Mesothelial cell of epicardium (in vitro differentiated cells): ENCODE measurements at places on chromosomes 13 and 19. TPM values are rescaled to one million over a fixed set of nuclear protein-coding genes. Genes with fewer than 3 reads are reported as not detected.

- no peak for DNase-seq
Observed at GRCh38 chr13:109989686-109990085, 203.3 kb upstream of the IRS2 start.

KLK14 gene
- total RNA-seq, result 0.45 to 0.99 TPM (median 0.47 TPM) in 3 replicates

- DNase-seq, result no peak
Observed at GRCh38 chr13:50171590-50172282, 156.5 kb downstream of the KCNRG start.

CGB8 gene
- total RNA-seq, result 0.29 to 0.31 TPM in 2 of 3 replicates, not detected in the other

DNA sequence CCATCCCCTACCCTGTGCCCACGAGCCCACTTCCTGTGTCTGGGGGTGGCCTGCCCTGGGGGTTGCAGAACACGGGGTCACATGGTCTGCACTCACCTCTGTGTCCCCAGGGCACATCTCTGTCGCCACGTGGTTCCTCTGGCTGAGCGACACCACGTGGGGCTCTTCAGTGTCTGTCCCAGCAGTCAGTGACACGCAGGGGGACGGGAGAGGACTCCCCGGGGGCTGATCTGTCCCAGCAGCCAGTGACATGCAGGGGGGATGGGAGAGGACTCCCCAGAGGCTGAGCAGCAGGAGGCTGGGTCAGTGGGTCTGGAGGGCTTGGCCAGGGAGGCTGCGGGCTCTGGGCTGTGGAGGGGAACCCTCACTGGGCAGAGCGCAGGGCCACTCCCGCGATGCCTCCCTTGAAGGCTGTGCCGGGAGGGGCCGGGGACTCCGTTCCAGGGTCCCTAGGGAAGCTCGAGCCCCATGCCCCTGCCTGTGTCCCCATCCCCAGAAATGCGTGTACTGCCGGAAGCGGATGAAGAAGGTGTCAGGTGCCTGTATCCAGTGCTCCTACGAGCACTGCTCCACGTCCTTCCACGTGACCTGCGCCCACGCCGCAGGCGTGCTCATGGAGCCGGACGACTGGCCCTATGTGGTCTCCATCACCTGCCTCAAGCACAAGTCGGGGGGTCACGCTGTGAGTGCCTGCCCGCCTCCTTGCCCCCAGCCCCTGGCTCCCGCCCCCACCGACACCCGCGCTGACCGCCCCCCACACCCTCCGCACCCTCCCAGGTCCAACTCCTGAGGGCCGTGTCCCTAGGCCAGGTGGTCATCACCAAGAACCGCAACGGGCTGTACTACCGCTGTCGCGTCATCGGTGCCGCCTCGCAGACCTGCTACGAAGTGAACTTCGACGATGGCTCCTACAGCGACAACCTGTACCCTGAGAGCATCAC, 174.8 kb downstream of the KDM4B start:
- no peak for DNase-seq

KCNRG gene
- total RNA-seq, result 0.88 to 1.4 TPM (median 1.3 TPM) in 3 replicates

MFSD12 gene
- total RNA-seq, result 58.3 to 61.1 TPM (median 59.5 TPM) in 3 replicates

PRX gene
- total RNA-seq, result 4.7 to 5.2 TPM (median 5.2 TPM) in 3 replicates

DNA sequence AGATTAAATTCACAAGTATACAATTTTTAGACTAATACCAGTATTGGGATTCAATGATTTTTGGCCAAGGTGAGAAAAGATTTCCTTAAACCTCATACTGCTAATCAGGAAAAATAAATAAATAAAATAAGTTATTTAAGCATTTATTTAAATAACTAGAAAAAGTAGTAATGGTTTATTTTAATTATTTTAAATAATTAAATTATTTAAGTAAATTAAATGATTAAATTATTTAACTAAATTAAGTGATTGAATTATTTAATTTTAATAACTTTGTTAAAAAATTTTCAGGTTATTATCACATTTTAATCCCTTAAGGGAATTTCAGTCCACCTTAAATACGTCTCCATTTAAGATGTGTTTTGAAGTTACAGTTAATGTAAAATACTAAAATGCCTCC, 1831.5 kb upstream of the MIR17HG start:
- no peak for DNase-seq

DNA sequence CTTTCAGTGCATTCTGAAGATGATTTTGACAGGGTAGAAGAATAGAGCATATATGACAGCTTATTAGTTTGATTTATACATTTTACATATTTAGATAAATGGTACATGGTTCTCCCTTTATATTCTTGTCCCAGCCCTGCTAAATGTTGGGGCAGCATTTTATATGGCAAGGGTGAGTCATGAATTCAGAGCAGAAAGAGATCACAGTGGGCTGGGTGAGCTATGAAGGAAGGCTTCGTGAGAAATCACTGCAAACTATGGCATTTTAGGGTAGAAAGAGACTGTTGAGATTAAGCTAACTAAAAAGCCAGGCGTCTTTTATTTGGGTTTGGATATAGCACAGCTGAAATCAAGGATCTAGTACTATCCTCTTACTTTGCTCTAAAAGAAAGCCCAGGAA, 23.9 kb upstream of the METTL21C start:
- DNase-seq, result no peak

DNA sequence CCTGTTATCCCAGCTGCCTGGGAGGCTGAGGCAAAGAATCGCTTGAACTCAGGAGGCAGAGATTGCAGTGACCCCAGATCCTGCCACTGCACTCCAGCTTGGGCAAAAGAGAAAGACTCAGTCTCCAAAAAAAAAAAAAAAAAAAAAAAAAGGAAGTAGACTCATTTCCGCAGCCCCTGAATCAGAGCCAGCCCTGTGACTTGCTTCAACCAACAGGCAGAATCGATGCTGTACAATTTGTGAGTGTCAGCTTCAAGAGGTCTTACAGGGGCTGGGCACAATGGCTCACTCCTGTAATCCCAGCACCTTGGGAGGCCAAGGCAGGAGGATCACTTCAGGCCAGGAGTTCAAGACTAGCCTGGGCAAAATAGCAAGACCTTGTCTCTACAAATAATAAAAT, 12.8 kb downstream of the ANKRD27 start:
- no peak for DNase-seq

DNA sequence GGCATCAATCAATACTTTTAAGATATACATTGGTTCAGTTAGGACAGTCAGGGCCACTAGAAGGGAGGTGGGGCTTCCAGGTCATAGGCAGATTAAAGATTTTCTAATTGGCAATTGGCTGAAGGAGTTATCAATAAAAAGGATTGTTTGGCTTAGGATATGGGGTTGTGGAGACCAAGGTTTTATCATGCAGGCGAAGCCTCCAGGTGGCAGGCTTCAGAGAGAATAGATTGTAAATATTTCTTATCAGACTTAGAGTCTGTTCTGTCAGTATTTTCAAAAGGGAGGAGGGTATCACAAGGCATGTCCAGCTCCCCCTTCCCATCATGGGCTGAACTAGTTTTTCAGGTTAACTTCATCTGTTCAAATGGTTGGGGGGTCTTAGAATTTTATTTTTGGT, 77.4 kb upstream of the FARP1 start:
- DNase-seq, result no peak

RETN gene
- total RNA-seq, result not detected in 3 replicates

- no peak for DNase-seq
Observed at GRCh38 chr13:107034236-107034872, 466.4 kb upstream of the ARGLU1 start.

ZNF112 gene
- 13.0 to 13.6 TPM (median 13.0 TPM) in 3 replicates for total RNA-seq

GRCh38 chr13:112986946-112987681, 18.1 kb downstream of the MCF2L start:
- no peak for DNase-seq

- DNase-seq, result peak; percentile 62
Observed at GRCh38 chr19:38850976-38851621, 1.3 kb upstream of the HNRNPL start.

GRCh38 chr13:52025475-52026245, 1.2 kb downstream of the UTP14C start:
- DNase-seq, result no peak

DNA sequence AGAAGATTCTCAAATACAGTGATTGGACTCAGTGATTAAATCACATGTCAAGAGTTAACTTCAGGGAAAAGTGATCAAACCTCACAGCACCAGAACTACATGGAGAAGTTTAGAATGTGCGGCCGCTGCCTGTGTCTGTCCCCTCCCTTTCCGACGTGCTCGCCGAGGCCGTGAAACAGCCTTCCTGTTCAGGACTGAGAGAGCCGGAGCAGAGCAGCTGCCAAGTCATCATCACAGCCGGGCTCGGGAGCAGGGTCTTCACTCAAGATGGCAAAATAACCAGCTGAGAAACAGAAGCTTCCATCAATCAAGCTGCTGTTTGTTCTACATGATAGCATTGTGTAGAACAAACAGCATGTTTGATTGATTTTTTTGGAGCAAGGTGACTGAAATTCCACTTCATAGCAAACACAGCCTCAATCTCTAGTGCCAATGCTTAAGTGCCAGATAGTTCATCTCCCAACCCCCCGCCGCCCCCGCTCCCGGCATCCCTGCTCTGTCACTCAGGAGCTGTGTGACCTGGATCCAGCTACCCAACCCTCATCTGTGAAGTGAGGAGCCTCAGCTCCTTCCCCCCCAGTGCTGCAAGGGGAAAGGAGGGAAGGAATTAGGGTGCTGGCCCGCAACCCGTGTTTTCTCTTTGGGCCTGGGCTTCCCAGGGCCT, 70.6 kb downstream of the HSPH1 start:
- no peak for DNase-seq

DNA sequence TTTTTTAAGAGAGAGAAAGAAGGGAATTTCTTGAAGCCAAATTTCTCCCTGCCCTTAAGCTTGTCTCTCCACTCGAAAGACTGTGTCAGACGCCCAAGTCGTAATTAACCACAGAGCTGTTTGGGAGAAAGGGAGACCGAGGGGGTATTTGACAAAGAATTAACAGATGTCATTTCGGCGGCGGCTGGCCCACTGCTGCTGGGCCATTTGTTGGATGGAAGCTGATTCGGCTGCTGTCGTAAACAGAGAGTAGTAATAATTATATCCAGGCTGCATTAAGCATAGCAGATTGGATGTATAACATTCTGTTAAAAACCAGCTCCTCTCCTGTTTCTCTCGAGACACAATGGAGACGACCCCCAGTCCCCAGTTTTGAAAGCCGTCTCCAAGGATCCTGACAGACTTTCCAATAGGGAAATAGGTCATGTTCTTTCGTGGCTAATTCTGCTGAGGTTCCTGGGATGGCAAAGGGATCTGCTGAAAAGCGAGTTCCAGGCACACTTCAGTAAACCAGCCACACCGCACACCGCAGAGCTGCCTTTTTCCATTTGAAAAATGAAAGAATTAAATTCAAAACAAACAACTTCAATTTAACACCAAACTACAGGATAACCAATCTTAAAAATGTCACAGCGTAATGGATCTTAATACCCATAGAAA, 71.5 kb downstream of the KCTD15 start:
- peak; percentile 36 for DNase-seq

- DNase-seq, result no peak
Observed at GRCh38 chr19:55540619-55541018, 3.7 kb upstream of the SBK2 start.

DNA sequence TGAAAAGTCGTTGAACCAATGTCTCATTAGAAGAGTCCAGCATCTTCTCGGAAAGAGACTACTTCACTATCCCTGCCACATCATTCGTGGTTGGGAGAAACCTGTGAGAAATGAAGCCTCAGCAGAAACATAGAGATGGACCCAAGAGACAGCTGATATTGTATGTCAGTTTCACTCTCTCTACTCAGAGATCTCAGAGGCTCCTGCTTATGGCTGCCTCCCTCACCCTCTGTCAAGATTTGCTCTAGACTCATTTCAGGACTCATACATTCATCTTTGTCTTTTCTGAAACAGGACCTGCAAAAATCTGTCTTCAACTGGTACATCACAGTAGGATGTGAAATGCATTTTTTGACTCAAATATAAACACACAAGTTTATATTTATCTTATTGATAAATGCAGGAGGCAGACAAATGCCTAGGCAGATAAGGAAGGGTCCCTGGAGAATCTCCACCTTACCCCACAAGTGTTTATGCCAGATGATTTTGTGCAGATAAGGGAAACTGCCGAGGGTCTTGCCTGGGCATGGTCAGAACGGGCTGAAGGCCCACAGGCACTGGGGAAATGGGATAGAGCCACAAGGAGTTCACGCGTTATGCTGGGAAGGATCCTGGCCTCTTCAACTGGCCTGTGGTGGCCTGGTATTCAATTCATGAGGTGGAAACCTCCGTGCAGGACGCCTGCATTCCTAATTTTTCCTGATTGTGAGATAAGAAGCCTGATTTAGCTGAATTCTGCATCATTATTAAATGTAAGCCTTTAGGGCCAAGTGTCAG, 1834.0 kb upstream of the PCDH20 start:
- no peak for DNase-seq
